Amniotic epithelial cell (primary cell): ENCODE measurements at places on chromosomes 12 and 14.

DNA sequence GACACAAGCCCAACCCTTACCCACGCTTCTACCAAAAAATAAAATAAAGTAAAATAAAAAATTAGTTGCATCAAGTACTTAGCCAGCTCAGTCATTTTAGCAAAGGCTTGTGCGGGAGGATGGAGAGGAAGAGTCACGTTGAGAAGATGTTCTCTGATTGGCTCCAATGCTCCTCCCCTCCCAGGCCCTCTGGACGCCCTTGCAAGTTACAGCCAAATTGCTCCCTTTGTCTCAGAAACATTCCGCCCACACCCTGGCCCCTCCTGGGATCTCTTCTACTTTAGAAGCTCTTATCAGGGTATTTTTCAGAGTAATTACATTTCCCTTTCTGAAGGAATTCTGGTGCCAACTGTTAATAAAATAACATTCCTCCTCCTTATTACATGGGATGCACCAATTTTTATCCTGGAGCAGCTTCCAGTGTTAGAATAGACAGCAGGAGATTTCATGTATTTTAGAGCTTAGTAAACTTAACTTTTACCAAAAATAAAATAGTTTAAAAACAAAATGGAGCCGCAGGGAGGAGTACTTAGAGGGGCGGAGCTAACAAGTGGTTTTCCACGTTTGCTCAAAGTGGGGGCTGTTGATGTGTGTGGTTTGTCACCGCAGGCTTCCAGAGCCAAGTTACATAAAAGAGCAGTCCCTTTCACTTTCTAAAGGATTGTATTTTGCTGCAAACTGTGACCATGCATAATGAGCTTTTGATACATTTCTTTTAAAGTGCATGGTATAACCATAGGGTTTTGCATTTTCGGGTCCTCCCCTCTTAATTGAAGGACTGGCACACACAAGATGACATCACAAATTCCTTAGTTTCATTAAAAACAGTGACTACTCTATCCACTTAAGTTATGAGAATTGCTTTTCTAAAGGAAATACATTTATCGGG is 71.7 kb upstream of the RAP1B start:
- DNase-seq, result peak; percentile 16

DNA sequence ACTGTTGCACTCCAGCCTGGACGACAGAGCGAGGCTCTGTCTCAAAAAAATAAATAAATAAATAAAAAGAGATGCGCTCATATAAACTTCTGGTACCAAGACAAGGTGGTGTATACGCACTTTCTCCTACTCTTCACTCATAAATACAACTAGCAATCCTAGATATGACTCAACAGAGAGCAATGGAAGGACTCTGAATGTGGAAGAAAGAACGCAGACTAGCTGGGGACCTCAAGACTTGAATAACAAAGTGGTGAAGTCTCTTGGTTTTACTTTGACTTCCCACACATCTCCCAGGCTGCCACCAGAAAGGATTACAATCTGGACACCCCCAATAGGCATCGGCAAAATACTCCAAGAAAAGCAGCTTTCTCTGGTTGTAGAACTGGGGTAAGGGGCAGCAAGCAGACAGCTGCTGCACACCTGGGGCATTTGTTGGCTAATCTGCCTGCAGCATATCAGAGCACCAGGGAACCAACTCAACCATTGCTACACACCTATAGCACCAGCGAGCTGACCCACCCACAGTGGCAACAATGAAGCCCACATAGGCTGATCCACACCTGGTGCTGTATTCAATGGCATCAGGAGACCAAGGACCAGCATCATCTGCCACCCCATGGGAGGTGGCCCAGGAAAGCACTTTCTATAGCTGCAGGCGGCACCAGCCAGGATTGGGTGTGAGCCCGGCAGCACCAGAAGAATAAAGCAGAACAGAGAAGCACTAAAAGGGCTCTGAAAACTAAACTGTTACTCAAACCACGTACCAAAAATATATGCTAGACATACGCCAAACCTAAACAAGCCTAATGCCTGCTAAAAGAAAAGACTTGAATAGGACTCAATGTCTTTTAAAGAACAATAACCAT is 1231.7 kb upstream of the TMEM132C start:
- no peak for DNase-seq

DNA sequence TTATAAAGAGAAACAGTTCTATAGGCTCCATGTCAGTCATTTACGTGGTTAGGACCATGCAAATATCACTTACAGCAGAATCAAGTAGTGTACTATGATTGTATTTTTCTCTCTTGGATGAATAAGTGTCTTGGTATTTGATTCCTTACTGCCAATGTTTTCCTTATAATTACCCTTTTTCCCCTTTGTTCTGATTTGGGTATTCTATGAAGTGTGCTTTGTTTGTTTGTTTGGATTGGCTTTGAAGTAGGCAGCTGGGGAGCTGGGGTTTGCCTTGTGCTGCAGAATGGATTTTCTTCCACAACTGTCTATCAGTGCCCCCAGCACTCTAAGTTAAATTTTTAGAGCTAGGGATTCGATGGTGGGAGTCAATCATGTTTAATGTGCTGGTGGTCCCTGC is 12.4 kb downstream of the TMEM120B start:
- DNase-seq, result no peak

GRCh38 chr12:114229150-114229549 is 176.8 kb downstream of the TBX5 start:
- no peak for DNase-seq

DNA sequence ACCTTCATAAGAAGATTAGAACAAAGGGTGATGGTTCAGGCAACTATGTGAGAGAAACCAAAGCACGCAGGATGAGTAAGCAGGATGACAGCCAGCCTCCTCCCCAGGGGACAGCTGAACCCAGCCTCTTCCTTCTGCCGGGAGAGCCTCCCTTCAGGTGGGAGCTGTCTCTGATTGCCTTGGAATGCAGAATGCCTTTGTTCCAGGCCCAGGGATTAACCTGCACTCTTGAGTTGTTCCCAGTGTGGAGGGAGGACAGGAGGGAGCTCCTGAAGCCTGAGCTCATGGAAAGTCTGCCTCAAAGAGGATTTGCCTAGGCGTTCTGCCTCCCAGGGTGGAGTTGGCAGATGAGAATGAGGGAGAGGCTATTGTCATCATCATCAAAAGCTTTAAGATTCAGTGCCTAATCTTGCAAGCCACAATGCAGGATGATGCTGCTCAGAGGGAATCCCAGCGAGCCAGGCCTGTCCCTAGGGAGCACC is 3.6 kb upstream of the KRT6A start:
- DNase-seq, result peak; percentile 86

GRCh38 chr14:34018564-34019244 is 67.8 kb upstream of the EGLN3 start:
- DNase-seq, result no peak
